ENCODE measurements at places on chromosomes 16 and 17.

DNA sequence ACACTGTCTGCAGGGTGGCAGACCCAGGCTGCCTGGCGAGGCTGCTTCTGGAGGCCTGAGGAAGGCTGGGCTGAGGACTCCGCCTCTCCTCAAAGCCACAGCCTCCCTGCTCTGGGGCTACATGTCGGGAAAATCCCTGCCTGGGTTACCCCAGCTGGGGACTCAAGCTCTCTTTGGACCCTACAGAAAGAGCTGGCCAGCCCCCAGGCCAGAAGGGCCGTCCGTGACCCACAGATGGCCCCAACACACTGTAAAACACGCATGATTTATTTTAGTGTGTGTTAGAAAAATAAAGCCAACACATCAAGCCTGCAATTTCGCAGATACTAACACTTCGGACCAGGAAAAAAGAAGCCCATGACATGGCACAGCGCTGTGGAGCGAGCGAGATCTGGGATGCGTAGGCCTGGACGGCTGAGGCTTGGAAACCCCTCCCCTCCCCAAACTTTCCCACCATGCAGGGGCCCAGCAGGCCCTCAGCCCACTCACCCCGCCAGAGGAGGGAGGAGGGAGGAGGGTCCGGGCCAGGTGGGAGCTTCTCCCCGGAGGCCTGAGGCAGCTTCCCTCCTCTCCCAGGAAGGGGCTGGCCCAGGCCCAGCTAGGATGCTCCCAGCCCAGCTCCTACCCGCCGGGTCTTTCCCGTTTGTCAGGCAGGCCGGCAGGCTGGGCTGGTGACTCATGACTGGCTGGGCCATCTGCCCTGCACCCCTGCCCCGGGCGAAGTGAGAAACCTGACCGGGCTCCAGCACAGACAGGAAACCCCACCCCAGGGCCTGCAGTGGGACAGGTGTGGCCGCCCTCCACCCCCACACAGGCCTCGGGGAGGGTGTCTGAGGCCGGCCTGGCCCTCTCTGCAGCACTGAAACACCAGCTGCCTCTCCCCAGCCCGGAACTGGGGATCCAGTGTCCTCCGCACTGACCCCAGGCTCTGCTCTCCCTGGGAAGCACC lies 34.1 kb upstream of the SLC38A10 start:
- peak; percentile 93 for DNase-seq

GRCh38 chr17:35684055-35684802 lies 47.2 kb upstream of the RASL10B start:
- DNase-seq = no peak

GRCh38 chr17:40490289-40490853 lies 11.1 kb downstream of the TNS4 start:
- DNase-seq = peak; percentile 98

GRCh38 chr16:53715023-53715384 lies 11.0 kb downstream of the FTO start:
- DNase-seq = peak; percentile 77

DNA sequence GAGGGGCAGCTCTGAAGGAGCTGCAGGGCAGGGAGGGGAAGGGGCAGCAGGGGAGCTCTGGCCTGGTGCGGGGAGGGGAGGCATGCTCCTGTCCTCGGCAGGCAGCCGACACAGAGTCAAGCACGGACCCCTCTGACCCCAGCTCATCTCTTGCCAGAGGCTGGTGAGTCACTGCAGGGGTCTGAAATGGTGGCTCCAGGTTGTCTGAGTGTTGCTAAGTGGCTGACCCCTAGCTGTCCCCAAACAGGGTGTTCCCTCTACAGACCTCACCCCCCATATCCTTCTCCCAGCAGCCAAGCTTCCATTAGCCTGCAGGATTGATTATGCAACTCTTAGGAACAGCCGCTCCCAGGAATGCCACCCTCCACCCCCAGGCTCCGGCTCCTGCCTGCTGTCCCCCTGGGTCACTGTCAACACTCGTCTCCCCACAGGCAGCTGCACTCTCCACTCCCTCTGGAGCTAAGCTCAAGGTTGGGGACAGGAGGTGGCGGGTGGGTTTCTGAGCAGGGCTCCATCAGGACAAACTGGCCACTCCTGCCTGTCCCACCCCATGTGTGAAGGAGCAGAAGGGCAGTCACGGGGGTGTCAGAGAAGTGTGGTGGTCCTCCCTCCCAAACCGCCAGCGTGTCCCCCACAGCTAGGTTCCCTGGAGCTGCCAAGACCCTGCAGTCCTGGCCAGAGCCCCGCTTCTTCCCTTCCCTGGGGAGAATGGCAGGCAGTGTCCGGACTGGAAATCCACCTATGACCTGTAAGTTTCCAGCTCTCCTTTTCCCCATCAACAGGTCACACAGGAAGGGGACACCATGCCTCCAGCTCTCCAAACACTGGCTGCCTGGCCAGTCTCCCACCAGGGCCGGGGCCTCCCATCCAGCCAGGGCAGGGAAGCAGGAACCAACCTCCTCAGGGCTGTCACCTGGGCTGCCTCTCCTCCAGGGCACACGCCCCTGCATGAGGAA lies 1.0 kb downstream of the MYLK3 start:
- peak; percentile 71 for DNase-seq

- DNase-seq = peak; percentile 97
Measured at GRCh38 chr17:43578699-43579565, 32.8 kb upstream of the ETV4 start.

- DNase-seq = peak; percentile 64
Measured at GRCh38 chr17:73066148-73066884, 26.2 kb downstream of the SLC39A11 start.

DNA sequence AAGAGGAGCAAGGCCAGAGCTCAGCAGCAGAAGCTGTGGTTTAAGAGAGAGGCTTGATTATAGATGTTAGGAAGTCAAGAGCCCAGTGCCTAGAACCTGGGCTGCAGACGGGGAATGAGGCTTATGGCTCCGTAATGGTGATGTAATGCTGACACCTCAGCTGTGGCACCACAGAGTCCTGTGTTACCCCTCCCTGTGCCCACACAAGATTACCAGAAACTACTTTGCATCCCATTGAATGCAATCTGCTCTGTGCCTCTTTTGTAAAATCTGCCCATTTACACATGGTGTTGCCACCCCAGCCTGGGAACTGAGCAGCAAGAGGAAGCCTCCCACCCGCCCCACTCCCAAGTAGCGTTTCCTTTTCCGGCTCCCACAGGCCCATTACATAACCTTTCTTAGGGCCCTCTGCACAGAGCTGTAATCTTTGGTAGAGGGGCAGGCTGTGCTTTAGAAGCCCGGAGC lies 57.0 kb downstream of the PITPNC1 start:
- no peak for DNase-seq

- DNase-seq = no peak
Measured at GRCh38 chr17:3828151-3828851, 17.7 kb downstream of the NCBP3 start.

GRCh38 chr17:28372945-28373274 lies 1.4 kb downstream of the SARM1 start:
- DNase-seq = peak; percentile 66

- DNase-seq = no peak
Measured at GRCh38 chr17:52064791-52065211, 93.7 kb downstream of the CA10 start.

GRCh38 chr16:12111223-12111622 lies 134.7 kb downstream of the SNX29 start:
- no peak for DNase-seq

Data from NCI-H69 (cell line).